ENCODE measurements at places on chromosomes 12 and 14.

DNA sequence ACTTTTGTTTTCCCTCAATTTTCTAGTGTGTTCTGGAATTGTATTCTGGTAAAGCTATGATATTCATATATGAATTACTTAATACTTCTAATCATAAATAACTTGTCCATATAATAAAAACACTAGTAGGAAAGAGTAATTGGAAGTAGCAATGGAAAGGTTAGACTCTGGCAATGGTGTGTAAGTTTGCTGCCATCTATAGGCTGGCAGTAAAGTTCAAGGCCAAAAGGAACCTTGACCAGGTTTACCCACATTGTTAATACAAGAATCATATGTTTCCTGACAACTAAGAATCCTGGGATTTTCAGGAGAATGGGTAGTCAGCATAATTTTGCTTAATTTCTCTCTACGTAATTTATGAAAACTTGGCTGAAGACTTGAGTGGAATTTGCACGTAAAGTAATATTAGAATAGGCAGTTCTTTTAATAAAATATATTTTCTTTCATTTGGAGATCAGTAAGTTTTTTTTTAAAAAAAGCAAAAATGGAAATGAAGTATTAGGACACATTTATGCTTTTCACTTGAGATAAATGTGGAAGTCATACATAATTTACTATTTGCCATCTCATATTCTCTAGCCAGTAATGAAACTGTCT, 926.7 kb downstream of the GALC start:
- DNase-seq, result no peak

DNA sequence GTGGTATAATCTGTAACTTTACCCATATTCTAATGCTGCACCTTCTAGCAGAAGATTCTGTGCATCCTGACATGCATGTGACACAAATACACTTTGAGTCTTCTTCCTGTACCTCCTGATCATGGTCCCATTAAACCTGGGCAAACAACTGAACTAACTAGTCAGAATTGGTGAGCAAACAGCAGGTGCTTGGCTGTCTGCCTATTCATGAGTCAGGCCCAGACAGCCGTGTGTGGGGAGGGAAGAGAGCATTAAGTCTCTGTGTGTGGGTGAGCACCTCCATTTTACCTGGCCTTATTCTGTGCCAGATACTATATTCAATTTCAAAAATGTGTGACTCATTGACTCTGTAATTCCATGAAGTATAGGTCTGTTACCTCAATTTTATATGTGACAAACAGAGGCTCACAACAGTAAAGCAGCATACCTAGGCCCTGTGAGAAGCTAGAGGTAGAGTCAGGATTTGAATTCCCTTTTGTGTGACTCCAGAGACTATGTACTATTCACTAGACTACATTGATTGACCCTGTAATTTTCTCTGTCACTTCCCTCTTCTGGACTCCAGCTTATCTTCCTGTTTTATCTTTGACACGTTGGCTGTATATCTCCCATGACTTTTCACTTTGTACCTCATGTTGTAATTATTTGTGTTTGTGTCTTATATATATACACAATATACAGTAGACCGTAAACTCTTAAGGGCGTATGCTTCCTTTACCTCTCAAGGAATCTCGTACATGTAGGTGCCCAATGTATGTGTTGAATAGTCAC, 32.2 kb downstream of the SUSD6 start:
- DNase-seq, result peak; percentile 85

GRCh38 chr12:107458163-107458562, 227.4 kb upstream of the PWP1 start:
- DNase-seq, result no peak

DNA sequence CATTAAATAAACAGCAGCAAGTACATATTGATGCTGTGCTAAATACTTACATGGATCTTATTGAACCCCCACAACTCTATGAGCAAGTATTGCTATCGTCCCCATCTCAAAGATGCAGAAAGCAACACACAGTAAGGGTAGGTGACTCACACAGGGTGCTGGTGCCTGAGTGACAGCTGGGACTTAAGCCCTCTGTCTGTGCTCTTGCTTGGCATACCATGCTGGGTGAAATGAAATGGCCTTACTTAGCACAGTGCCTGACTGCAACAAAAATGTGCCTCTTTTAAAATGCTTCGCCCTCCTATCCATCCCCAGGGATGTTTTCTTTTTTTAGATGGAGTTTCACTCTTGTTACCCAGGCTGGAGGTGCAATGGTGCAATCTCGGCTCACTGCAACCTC, 788 bp downstream of the TEX52 start:
- no peak for DNase-seq

GRCh38 chr14:54258382-54258781, 138.4 kb upstream of the CDKN3 start:
- no peak for DNase-seq

Data from CD4-positive, alpha-beta T cell treated with Interleukin-2 at 100 ng/mL for 4 hours (primary cell).